ENCODE measurements at places on chromosomes 2 and 18.
A peak's percentile ranks its signal among the peaks of the same experiment; 100 is the strongest.

GRCh38 chr2:174840436-174840835 lies 76.2 kb upstream of the CHRNA1 start:
- DNase-seq = no peak

- DNase-seq = no peak
Measured at GRCh38 chr18:49846361-49846662, 33.0 kb upstream of the ACAA2 start.

- peak; percentile 76 for DNase-seq
Measured at GRCh38 chr2:3423492-3424170, 44.1 kb downstream of the TRAPPC12 start.

DNA sequence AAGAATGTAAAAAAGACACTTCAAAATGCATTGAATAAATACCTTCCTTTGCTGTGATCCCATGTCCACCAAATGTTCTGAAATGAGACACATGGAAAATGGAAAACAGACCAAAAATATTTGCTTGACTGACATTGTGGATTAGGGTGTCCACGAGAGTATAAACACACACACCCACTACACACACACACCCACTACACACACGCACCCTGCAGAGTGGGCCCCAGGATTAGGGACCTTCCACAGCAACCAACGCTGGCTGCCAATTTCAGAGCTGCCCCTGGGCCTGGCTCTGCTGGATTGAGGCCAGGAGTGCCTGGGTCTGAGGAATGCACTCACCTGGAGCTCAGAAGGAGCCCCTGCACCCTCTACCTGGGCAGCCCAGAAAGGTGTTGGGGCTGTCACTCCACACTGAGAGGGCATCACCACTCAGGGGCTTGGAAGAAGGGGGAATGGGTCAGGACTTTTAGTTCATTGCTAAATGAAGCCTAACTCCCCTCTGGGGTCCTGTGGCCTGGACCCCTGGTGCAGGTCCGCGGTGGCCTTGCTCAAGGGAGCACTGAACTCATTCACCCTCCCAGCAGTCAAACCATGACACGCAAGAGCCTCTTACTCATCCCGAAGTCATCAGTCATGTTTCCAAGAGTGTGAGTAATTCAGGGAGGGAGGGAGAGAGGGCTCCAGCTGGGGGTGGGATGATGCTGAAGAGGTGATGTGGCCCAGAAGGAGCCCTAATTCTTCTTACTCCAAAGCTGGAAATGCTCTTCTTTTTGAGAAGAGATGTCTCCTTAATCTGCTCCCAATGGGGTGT lies 50.2 kb upstream of the PLB1 start:
- DNase-seq = no peak

GRCh38 chr2:161379740-161380139 lies 36.4 kb upstream of the TBR1 start:
- no peak for DNase-seq

- DNase-seq = no peak
Measured at GRCh38 chr2:61016392-61017002, 1.0 kb upstream of the PEX13 start.

DNA sequence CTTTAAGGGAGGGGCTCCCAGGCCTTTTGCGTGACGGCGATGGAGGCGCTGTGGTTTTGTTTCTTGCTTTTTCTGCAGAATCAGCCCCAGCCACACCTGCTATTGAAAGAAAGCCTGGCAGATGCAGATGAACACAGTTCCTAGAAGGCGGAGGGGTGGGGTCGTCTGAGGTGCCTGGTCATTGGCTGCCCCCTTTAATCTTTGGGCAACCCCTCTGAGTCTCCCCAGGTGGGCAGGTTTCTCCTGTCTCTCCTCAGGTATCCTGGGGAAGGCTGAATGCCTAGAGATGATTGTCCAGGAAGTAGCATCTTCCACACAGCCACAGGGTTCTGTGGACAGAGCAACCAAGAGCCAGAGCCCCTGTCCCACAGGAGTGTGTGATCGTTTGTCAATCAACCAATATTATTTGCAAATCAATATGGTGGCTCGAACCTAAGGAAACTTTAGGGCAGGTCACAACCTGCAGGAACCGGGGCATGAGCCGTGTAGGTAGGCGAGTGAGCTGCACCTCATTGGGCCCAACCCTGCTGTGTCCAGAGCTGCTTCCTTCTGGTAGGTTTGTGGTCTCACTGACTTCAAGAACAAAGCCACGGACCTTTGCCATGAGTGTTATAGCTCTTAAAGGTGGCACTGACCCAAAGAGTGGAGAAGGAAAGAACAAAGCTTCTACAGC lies 104.3 kb downstream of the NDUFA10 start:
- no peak for DNase-seq

GRCh38 chr2:82344670-82345069 lies 2040.1 kb upstream of the LRRTM1 start:
- no peak for DNase-seq

GRCh38 chr18:39602131-39602530 lies 2036.5 kb upstream of the CELF4 start:
- DNase-seq = no peak

DNA sequence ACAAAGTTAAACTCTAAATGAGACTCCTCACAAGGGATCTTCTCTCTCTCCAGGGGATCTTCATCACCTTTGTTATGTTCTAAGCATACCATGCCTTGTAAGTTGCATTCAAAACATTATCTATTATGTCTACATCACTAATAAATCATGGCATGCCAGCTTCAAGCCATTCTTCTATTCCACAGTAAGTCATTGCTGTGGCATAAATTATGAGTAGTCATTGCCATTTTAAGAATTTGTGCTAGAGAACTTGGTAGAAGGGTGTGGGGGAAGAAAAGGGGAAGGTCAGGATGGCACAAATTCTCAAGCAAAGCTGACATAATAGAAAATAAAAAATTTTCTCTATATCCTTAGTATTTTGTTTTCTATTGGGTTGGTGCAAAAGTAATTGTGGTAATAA lies 33.5 kb downstream of the BARD1 start:
- DNase-seq = no peak

GRCh38 chr2:221245772-221246171 lies 326.3 kb downstream of the EPHA4 start:
- DNase-seq = no peak

- DNase-seq = no peak
Measured at GRCh38 chr2:233714121-233714520, 1.4 kb downstream of the UGT1A5 start.

DNA sequence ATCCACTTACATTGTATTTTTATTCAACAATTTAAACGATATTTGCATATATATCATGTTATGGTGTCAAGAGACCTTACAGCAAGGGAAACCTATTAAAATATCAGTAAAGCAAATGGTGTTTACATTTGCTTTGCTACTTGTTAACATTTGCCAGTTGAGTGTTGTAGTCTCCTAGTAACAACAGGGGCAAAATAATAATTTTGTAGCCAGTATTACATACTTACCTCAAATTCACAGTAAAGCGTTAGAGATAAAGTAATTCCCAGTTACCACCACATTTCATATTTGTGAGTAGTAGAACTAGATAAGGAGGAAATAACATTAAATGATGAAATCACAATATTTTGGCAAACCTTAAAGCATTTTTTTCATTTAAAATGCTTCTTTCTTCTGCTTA lies 71.3 kb downstream of the FASTKD2 start:
- DNase-seq = no peak

DNA sequence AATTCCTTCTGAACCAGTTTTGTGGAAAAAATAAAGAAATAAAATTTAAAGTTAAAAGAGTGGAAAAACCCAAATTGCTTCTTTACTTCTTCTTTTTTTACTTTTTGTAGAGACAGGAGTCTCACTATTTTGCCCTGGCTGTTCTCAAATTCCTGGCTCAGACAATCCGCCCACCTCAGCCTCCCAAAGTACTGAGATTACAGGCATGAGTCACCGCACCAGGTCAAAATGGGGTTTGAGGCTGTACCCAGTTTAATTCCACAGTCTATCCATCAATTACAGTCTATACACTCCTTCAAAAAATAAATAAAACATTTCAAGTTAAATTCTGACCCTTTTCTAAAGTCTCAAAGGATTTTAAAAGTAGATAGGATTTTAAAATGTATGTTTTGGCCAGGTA lies 120.3 kb downstream of the FAM161A start:
- no peak for DNase-seq

DNA sequence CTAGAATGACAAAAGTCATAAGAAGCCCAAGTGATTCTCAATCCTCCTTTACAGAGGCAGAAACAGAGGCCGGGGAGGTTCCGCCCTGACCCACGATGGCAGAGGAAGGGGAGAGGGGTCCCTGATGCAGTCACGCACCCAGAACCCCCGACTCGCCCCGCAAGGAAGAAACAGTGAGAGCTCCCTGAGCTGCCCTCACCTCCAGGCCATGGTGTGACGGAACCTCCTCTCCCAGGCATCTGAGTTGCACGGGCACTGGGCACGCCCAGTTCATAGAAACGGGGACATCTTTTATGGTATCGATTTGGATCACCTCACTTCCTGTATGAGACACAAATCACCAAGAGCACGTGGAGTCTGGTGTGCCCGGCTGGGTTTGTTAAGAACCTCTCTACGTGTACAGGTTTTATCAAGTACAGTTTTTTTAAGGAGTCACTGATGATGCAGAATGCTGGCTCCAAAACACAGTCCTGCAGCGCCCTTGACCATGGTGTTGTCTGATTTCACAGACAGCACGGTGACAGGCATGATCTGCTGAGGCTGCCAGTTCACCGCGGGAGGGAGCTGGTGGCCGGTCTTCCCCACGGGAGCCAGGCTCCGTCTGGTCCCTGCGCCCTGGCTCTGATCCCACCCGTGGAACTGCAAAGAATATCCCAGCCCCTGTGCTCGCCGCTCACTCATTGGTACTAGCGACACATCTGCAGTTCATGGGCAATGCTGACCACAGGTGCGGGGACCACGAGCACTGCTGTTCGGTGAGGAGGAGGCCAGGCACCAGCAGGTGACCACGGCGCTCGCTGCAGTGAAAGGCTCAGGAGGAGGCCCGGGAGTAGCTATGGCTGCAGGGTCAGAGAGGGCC lies 35.6 kb downstream of the PXDN start:
- DNase-seq = no peak

DNA sequence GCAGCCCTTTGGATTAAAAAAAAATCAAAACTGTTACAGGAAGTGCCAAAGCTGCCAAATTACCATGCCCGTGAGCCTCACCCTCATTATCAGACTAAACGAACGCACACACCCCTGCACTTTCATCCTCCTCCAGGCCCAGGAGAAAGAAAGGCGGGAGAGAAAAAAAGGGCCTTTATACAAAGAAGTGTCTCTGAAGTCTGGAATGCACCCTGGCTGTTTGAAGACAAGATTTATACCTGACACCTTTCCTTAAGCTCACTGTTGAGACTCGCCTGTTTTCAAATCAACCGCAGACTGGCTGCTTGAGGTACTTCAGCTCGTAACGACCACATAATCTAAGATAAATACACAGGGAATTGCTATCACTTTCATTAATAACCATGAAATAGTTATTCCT lies 31.0 kb downstream of the EDAR start:
- peak; percentile 8 for DNase-seq

DNA sequence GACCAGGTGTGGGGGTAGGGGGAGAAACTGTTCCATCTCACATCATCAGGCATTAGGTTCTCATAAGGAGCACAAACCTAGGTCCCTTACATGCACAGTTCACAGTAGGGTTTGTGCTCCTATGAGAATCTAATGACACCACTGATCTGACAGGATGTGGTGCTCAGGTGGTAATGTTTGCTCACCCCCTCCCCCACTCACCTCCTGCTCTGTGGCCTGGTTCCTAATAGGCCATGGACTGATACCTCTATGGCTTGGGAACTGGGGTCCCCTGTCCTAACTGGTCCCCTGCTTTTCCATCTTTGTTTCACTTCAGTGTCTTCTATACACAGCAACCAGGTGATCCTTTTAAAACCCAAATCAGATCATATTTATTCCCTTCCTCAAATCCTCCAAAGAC lies 267.8 kb downstream of the TNS1 start:
- DNase-seq = no peak

GRCh38 chr2:22901471-22902179 lies 483.4 kb upstream of the KLHL29 start:
- DNase-seq = no peak

DNA sequence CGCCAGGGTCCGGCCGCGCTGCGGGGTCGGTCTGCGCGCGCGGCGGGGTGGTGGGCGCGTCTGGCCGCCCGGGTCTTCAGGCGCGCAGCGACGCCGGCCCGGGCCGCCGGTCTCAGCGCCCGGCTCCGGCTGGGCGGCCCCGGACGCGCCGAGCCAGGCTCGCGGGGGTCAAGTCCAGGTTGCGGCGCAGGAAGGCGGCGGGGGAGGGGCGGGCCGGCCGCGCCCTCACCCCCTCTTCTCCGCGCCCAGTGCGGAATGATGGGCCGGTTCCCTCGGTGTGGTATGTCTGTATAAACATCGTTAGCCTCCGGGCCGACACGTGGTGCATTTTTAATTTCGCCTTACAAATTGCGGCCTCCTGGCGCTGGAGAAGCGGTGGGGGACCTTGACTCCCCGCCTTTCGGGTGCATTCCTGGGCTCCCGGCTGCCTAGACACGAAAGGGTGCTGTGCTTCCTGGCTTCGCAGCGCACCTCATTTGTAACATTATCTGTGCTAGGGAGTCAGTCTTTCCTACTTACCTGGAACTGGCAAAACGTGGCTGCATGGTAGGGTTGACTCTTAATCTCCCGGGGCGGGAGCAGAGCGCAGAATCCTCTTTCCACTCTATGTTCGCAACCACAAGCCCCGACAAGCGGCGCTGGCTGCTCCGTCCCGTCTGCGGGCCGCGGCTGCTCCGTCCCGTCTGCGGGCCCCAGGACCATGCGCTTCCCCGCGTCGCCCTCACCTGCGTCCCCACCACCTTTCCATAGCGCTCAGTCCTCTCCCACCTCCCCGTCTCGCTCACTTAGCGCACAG lies 69.0 kb downstream of the CTAGE1 start:
- peak; percentile 21 for DNase-seq

DNA sequence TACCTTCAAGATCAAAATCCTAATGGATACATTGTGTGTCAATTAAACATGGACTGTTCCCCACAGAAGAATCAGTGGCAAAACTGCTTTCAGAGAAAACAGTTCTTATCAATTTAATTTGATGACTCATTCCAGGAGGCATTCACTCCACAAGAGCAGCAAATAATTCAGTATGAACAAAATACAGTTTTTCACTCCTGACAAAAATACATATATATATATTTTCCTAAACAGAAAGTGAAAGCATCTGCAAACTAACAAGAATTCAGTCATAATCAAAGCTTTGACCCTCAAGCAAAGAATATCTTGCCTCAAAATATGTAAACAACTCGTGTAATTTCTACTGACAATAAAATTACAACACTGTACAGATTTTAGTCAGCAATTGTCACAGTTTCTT lies 685.1 kb upstream of the SLC8A1 start:
- DNase-seq = no peak

GRCh38 chr2:213991453-213992108 lies 419.3 kb upstream of the VWC2L start:
- no peak for DNase-seq

GRCh38 chr2:230008708-230009066 lies 60.0 kb downstream of the SLC16A14 start:
- no peak for DNase-seq
